Muscle of arm (tissue), 14 donors: ENCODE measurements at places on chromosomes 5 and 9.

- no peak for DNase-seq
Measured at GRCh38 chr9:132627106-132627505, 42.7 kb downstream of the DDX31 start.

GRCh38 chr9:128251732-128252100 lies 24.1 kb downstream of the GOLGA2 start:
- DNase-seq: no peak

- DNase-seq: no peak
Measured at GRCh38 chr5:92560698-92561401, 1020.2 kb downstream of the NR2F1-AS1 start.

DNA sequence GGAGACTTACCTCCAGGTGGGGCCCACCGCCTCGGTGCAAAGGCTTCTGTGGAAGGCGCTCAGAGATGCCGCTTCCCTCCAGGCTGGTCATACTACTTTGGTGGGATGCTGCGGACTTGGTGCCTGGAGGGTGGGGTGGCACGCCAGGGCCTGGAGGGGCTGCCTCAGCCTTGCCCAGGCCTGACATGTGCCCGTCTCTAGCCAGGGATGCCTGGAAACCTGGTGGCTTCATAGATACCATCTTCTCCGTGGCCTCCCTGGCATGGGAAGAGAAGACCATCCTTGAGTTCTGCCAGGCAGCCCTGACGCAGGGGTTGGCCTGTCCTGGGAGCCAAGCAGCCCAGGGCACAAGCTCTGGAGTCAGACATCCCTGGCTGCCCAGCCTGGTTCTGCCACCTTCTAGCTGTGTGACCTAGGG lies 28.3 kb downstream of the ORM2 start:
- no peak for DNase-seq

DNA sequence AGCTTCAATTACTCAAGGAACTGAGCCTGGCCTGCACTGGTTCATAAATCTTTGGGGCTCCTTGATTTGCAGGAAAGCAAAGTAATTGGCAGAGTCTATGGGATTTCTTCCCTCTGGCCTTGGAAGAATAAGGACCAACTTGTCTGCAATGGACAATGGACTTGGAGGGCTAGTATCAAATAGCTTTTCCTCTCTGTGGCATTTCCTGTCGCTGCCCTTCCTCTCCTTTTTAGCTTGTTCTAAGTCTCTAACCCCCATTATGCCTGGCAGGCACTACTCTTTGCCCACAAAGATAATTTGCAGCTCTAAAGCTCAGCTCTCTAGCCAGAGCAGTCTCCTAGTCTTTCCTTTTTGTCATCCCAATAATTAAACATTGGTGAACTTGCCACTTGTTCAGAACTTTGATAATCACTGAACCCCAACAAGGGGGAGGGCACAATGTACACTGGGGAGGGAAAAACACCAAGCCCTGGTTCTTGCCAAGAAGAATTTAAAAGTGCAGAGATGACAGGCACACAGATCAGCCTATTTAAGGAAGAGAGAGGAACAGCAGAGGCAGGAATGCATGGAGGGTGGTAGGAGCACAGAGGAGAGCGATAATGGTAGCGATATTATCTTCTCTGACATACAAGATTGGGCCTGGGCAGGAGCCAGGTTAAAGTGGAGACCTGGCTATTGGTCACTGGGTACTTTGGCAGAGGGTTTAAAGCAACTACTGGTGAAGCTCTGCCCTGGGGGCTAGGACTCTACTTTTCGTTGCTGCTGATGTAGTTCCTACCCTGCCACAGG lies 38.5 kb downstream of the FAM219A start:
- DNase-seq: no peak

DNA sequence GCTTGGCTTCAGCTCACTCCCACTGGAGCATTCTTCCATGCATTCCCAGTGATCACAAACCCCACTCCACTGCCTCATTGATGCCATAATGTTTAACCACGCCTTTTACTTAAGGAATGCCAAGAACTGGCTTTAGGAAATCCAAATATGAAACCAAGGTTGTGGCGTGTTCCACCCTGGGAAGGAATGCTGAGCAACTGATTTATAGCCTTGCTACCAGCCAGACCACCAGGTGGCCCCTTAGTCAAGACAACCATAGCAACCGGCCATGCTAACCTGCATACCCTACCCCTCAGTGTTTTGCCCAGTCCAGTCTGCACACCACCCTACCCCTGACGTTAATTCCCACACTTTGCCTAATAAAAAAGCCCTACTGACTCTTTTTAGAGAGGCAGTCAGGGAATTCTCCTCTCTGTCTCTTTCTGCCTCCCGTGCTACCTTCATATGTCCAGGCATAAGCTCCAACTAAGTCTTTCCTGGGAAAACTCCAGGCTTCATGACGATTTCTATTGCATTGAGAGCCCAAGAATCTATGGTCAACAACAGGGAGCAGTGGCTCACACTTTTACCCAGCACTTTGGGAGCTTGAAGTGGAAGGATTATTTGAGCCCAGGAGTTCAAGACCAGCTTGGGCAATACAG lies 27.0 kb upstream of the PRRC2B start:
- DNase-seq: peak; percentile 36

- DNase-seq: no peak
Measured at GRCh38 chr5:174608631-174609097, 115.7 kb upstream of the MSX2 start.

- DNase-seq: no peak
Measured at GRCh38 chr5:98880598-98880997, 48.2 kb downstream of the CHD1 start.

DNA sequence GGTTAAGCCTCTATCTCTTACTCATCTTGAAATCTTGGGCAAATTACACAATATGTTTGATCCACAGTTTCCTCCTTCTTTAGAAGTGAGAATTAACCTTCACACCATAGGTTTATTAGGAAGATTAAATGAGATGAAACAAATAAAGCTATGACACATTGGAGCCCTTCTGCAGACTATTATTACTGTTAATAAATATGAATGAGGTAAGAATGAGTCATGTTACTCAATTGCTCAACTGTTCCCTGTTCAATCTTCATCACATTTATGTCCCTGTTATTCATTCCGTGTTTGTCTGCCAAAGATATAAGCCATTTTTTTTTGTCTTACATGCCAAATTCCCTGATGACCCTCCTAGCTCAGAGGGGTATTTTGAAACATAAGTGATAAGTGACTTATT lies 52.1 kb upstream of the PAPPA start:
- DNase-seq: no peak

GRCh38 chr5:128537221-128537999 lies 635 bp downstream of the FBN2 start:
- peak; percentile 63 for DNase-seq

- DNase-seq: no peak
Measured at GRCh38 chr9:75889977-75890471, 449 bp upstream of the PCSK5 start.

- no peak for DNase-seq
Measured at GRCh38 chr5:79086116-79086515, 16.5 kb downstream of the BHMT2 start.

GRCh38 chr5:82031220-82032119 lies 59.6 kb downstream of the ATG10 start:
- no peak for DNase-seq

DNA sequence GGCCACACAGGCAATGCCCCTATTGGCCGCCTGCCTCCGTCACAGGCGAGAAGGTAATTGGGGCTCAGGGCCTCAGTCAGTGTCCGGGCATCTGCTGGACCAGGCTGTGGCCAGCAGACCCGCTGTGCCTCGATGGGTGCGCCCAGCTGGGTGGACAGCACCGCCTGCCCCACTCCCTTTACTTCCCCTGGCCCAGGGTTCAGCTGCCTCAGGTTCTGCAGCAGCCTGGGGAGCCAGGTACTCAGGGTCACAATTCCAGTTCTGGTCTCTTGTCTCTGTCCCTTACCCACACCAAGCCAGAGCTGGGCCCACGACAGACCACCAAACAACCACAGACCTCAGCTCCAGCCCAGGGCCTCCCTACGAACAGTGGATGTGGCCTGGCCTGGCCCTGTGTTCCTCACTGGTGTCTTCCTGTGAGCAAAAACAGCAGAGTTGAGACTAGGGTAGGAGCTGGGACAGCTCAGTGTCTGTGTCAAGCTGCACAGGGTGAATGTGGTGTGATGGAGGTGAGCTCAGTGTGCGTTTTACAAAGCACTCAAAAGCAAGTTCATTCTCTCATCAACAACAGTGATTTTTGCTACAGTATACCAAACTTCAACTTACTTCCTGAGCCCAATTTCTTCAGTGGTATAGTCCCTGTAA lies 33.4 kb upstream of the SUSD3 start:
- DNase-seq: no peak

- DNase-seq: no peak
Measured at GRCh38 chr9:69020301-69021145, 6.6 kb upstream of the PRKACG start.

DNA sequence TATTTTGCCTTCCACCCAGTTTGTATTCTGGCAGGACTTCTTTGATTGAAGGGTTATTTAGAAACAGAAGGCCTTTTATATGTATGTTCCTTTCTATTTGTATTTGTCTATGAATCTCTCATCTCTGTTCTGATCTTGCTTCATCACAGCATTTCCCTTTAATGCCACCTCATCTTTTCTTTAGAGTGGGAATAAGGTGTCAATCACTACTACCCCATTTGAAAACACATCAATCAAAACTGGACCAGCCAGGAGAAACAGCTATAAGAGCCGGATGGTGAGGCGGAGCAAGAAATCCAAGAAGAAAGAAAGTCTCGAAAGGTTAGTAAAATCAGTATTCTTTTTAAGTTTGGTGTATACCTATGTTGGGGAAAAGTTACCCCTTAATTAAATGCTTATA lies 36.3 kb downstream of the CD180 start:
- DNase-seq: no peak

- DNase-seq: no peak
Measured at GRCh38 chr9:104869811-104870210, 58.1 kb downstream of the ABCA1 start.

DNA sequence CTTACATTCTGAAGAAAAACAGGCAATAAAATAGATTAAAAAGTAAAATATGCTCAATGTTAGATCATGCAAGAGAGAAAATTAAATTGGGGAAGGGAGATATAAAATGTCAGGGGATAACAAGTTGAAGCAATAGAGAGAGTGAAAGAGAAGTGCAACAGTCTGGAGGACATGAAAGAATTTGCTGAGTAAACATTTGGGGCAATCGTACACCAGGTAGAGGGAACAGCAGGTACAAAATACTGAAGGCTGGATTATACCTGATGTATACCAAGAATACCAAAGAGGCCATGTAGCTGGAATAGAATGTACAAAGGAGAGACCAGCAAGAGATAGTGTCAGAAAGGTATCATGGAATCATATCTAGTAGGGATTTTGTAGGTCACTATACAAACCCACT lies 300.8 kb downstream of the DNAH5 start:
- no peak for DNase-seq

- no peak for DNase-seq
Measured at GRCh38 chr9:121610638-121610953, 40.8 kb upstream of the DAB2IP start.

DNA sequence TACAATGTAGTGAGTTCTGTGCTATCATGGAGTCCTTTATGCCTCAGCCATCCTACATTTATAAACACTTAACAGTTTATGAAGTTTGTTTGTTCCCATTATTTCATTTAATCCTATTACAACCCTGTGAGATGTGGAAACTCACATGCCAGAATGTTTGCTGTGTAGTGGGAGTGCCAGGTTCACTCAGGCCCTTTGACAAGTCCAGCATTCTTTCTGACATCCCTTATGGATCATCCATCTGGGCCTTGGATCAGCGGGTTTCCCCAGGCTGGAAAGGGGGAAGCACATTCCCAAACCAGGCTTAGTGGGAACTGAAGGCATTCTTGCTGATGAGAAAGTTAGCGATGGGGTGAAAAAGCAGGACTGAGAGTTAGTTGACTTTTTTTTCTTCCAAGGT lies 128.1 kb upstream of the OTULINL start:
- no peak for DNase-seq

DNA sequence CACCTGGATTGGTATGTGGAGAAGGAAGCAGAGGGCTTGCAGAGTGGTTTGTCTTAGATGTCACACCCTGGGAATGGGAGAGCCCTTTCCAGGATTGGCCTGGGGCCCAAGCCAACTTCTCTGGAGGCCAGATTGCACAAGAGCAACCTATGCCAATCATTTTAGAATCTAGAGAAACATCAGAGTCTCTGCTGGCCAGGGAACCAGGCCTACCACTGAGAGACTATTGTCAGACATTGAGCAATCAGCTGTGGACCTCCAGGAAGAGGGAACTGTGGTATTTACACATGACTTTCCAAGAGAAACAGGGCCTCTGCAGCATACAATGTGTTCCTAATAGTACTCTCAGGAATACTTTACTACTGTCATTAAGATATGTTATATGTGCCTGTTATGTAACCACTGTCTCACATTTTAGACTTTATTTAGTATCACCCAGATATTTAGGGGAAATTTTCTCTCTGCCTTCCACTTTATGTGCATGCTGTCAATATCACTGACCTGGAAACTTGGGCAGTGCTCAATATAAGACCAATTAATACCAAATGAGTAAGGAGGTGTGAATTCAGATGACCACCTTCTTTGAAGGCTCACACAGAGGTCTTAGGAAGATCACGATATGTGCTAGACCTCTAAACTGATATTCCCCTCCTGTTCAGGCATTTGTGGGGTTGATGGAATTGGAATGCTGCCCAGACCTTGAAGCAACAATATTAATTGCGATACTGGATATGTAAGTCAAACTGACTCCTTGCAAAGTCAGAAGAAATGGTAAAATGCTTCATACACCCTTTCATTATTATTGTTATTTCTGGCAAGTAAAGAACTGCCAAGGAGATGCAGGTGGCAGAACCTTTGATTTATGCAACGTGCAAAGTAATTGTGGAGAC lies 20.5 kb upstream of the CCL28 start:
- no peak for DNase-seq

DNA sequence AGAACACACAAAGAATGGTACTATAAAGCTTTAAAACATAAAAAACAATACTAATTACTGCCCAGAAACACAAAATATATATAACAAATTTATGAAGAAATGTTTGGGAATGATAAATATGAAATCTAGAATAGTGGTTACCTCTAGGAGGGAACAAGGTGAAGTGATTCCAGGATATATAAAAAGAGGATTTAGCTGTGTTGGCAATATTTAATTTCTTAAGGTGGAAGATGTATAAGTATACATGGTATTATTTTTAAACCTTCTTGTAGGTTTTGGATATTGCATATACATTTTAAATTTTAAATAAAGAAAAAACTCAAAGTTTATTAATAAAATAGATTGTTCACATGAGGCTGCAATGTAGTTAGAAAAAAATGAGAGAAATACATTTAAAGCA lies 112.7 kb upstream of the ZNF618 start:
- DNase-seq: no peak

GRCh38 chr5:153223376-153223775 lies 267.1 kb upstream of the GRIA1 start:
- DNase-seq: no peak

DNA sequence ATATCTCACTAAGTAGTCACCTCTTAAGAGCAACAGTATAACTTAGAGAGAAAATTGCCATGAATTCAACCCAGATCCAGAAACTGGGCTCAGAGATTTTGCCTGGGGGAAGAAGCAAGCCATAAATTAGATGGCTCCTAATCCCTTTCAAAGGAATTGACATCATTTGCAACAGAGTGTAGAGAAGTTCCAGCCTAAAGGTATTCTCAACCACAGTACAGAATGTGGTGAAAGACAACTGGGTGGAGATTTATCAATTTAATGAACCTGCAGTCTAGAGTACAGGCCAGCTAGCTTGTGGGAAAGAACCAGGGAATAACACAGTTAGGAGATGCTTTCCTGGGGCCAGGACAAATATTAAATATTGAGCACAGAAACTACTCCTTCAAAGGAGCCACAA lies 39.6 kb downstream of the CDKL3 start:
- DNase-seq: no peak

GRCh38 chr5:95332158-95332557 lies 47.3 kb upstream of the MCTP1 start:
- DNase-seq: no peak

GRCh38 chr5:111774525-111774924 lies 17.5 kb upstream of the NREP start:
- DNase-seq: no peak
